ENCODE measurements at places on chromosomes 16 and 17.

- DNase-seq: no peak
These were observed 69.6 kb upstream of the TEKT1 start for GRCh38 chr17:6901086-6901485.

- no peak for DNase-seq
These were observed 8.0 kb downstream of the ENDOV start for GRCh38 chr17:80422981-80423380.

GRCh38 chr17:71331754-71332325, 789.0 kb upstream of the SOX9 start:
- no peak for DNase-seq

DNA sequence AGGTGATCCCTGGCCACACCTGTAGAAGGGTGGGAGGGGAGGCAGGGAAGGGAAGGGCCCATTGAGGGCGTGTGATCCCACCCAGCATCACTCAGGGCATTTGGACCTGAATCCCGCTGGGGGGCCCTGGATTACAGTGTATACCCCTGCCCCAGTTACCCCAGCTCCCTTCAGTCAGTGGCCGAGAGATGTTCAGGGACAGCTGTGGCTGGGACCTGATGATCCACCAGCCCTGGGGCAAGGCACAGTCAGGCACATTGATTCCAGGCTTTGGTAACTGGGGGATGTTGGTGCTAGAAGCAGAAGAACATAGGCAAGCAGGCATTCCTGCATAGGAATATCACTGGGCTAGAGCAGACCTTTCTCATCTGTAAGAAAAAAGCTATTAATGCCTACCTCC, 170.3 kb downstream of the FOXL1 start:
- no peak for DNase-seq

- no peak for DNase-seq
These were observed 164.6 kb downstream of the CPPED1 start for GRCh38 chr16:12639044-12639443.

- DNase-seq: peak; percentile 80
These were observed at the start of gene FKBP10 for GRCh38 chr17:41812381-41813151. Gene FKBP10 (plus strand): TSS chr17:41813004. CDS start chr17:41813035, 31 bp downstream.

DNA sequence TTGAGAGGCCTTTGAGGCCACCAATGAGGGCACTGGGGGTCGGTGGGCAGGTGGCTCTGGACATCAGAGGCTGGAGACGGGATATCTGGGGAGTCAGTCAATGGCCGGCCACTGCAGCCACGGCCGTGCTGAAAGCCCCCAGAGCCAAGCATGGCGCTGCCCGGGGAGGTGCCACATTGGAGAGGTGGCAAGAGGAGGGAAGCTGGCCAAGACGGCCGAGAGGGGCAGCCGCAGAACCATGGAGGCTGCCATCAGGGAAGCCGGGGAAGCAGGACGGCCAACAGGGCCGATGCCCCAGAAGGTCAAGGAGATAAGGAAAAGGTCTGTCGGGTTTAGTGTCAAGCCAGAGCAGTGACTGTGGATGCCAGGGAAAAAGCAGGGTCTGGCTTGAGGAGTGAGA, 9.8 kb downstream of the RTN4RL1 start:
- DNase-seq: no peak

DNA sequence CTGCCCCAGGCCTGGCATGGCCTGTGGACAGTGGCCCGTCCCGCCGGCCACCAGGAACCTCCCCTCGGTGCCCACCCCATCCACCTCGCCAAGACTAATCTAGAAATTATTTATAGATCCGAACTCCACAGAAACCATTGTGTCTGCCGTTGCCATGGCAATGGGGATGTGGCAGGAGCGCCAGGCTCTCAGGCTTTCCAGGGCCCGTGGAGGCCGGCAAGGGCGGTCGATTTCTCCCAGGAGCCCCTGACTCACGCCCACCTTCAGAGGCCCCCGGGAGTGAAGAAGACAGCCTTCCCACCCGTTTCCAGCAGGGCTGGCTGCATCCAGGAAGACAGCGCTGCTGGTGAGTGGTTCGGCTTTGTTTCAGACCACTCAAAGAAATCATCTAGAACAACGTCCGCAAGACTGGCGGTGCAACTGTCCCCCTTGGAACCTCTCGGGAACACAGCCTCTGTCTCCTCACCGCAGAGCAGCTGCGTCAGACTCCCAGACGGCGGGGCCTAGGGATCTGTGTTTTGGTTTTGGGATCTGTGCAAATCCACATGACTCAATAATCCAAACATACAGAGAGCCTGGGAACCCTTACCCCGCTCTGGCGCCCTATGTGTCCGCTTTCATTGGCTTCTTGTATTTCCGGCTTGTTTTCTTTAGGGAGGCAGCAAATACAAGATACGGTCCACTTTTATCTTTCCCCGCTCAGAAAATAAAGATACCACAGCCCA, 48.5 kb upstream of the ZCCHC14 start:
- peak; percentile 46 for DNase-seq

GRCh38 chr16:84511180-84511800, 6.8 kb upstream of the MEAK7 start:
- DNase-seq: peak; percentile 77

- DNase-seq: no peak
These were observed 3.3 kb downstream of the RUNDC3A start for GRCh38 chr17:44311562-44312181.

DNA sequence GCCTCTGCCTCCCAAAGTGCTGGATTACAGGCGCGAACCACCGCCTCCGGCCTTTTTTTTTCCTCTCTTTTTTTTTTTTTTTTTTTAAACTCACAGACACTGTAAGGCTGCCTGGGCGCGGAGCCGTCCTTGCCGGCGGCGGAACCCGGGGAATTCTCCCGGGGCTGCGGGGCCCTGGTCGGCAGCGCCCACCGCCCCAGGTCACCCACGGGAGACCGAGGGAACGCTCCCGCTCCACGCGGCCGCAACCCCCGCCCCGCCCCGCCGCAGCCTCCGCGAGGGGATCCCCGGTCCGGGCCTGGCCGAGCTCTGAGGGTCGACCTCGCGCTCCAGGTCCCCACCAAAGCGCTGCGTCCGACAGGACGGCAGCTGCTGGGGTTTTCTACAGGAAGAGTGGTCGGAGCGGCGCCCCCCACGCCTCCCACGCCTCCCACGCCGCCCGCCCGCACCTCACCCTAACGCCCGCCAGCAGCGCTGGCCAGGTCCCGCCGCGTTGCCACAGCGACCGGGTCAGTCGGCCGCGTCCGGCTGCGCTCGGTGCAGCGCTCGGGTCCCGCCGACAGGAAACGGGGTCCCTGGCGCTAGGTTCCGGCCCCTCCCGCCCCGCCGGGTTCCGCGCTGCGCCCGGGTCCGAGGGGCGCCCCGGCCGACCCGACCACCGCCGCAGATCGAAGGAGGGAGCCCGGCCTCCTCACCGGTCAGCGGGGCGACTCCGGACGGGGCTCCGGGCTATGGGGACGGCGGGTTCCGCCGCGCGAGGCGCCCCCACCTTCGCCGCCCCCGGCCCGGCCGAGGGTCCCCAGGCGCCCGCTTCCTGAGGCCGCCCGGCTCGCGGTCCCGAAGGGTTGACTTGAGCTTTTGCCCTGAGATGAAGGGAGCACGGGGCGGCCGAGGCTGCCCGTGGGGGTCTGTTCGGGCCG, at the start of gene CCDC57:
Gene CCDC57 (minus strand): TSS at position 512 of the 920 bp plus-strand sequence. CDS start 10,898 bp downstream, outside the sequence.
- DNase-seq: no peak

- no peak for DNase-seq
These were observed 372.1 kb downstream of the CPPED1 start for GRCh38 chr16:12431561-12431960.

GRCh38 chr17:28996554-28997096, 9.2 kb downstream of the SEZ6 start:
- DNase-seq: no peak

DNA sequence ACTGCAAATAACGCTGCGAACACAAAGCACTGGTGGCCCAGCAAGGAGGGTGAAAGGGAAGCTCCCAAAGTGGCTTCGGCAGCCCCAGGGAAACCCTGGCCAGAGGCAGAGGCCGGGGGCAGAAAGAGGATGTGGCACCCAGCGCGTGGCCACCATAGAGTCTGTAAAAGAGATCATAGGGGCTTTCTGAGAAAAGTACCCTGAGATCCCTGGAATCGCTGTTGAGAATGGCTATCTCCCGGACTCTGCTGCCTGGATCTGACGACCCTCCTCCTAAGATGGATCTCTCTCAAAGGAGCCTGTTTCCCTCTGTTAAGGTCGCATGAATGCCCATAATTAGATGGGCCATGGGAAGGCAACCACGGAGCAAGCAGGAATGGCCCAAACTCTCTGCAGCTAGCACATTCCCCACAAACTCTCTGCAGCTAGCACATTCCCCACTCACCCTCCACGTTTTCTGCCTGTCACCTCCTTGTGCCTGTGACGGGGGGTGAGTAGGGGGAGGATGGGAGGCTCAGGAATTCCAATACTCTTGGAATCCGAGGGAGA, 364.4 kb downstream of the XYLT1 start:
- DNase-seq: no peak

DNA sequence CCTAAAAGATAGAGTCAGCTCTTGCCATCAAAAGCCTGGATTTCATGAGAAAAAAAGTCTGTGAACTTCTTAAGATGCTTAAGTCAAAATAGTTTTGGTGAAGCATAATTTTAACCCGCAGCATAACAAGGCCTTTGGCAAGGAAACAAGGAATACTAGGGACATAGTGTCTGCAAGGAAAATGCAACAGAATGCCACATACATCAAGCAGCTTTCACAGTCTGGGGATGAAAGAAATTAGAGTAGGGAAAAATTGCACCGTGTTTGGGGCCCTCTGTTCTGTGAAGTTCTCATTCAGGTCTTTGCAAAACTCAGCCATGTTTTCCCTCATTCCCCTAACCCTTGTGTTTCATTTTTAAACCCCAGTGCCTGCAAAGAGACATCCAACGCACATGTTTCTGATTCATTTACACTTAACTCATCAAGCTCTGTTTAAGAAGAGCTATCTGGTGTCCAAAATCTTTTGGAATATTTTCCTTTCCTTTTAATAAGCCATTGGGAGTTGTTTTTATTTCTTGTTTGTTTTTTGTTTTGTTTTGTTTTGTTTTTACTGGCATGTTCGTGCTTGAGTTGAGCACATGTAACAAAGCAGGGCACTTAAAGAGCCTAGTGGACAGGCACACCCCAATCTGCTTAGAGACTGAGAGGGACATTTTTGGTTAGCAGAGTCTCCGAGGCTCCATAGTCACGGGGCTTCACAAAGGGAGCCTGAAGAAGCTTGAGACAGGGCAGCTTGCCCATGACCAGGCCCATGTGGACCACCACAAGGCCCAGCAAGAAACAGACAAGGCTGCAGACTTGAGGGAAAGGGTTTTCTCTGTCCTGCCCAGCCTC, 116.5 kb downstream of the ANKFN1 start:
- no peak for DNase-seq

DNA sequence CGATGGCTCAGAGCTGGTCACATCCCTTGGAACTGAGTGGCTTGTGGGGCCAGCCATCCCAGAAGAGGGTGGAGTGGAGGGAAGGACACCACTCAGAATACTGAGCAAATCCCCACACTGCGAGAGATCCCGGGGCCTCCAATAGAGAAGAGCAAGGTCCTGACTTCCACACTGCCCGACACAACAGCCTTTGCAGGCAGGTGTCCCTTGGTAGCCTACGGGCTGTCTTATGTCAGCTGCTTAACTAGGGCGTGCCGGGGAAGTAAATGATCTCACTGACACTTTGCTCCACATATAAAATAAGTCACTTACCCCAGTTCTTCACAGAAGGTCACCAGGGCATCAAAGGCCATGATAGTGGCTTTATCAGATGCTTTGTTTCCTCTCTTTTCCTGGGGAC, 16.1 kb downstream of the RECQL5 start:
- DNase-seq: no peak

- no peak for DNase-seq
These were observed 45.9 kb downstream of the RPH3AL start for GRCh38 chr17:306536-307294.

DNA sequence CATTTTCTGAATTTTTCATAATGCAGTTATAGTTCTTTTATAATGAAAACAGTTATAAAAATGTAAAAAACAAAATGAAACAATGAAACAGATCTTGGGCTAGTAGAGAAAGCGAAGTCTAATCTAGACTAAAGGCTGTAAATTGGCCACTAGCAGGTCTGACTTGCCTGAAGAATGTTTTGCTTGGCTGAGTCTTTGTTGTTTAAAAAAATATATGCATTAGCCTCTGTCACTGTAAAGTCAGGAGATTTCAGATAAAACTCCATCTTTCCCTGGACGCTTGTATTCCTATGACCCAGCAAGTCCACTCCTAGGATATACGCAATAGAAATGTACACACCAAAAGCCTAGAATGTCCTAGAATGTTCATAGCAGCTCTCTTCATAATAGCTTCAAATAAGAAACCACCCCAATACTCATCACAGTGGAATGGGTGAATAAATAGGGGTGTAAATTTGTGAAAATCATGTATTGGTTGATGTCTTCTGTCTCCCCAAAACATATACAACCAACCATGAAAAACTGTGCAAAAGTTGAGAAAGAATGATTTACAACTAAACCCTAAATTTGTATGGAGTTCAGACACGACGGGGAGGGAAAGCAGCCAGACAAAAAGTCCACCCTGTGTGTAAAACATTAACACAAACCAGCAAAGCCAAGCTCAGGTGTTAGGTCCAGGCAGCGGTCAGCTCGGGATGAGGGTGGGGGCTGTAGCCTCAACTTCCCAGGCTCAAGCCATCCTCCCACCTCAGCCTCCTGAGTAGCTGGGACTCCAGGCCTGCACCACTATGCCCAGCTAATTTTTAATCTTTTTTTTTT, 37.7 kb upstream of the MEAK7 start:
- DNase-seq: no peak

- no peak for DNase-seq
These were observed 10.6 kb downstream of the ALDH3A1 start for GRCh38 chr17:19737305-19738072.

GRCh38 chr16:3259836-3260235, 3.4 kb upstream of the MEFV start:
- DNase-seq: no peak

DNA sequence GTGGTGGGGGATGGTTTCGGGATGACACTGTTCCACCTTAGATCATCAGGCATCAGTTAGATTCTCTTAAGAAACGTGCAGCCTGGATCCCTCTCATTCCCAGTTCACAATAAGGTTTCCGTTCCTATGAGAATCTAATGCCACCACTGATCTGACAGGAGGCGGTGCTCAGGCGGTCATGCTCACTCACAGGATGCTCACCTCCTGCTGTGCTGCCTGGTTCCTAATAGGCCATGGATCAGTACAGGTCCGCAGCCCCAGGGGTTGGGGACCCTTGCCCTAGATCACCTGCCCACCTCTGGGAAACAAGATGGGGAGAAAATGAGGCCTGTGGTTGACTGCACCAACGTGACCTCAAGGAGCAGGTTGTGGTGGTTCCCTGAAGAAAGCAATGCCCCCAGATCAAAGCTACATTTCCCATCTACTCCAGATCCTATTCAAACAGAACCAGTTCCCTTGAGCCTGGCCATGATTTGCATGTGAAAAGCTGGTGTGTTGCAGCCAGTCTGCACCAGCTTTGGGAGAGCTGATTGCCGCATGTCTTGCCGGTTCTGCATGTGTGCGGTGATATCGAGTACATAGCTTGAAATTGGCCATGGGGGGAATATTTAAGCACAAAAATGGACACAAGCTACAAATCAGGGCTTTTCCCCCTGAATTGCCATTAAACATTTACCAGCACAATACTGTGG, 183.2 kb upstream of the HSBP1 start:
- DNase-seq: no peak

GRCh38 chr16:66274335-66275110, 92.0 kb upstream of the CDH5 start:
- no peak for DNase-seq

- DNase-seq: no peak
These were observed 217.1 kb downstream of the HS3ST3A1 start for GRCh38 chr17:13384626-13385025.

GRCh38 chr16:4273858-4274311, 1.1 kb upstream of the TFAP4 start:
- no peak for DNase-seq

GRCh38 chr17:21512307-21513011, 136.3 kb downstream of the KCNJ12 start:
- no peak for DNase-seq

- DNase-seq: no peak
These were observed 632.0 kb upstream of the SOX9 start for GRCh38 chr17:71488851-71489250.
